Natural killer cell (primary cell): ENCODE measurements at places on chromosomes 4 and X.
A peak's percentile ranks its signal among the peaks of the same experiment; 100 is the strongest.

GRCh38 chr4:71107726-71108125, 114.3 kb downstream of the DCK start:
- DNase-seq, result no peak
- H3K27me3 ChIP-seq, result no peaks in the 10 kb centered on the region
- H3K4me1 ChIP-seq, result peaks cover 28% of the 10 kb centered on the region
- H3K4me3 ChIP-seq, result no peak overlapping the region
- H3K27ac ChIP-seq, result peak overlapping the region; percentile 77
- no peaks in the 10 kb centered on the region for H3K36me3 ChIP-seq

- no peak overlapping the region for H3K4me3 ChIP-seq
- H3K27me3 ChIP-seq, result no peaks in the 10 kb centered on the region
- H3K4me1 ChIP-seq, result no peaks in the 10 kb centered on the region
- H3K36me3 ChIP-seq, result no peaks in the 10 kb centered on the region
Measured at GRCh38 chrX:13899607-13900006, 82.7 kb upstream of the GPM6B start.

GRCh38 chr4:13126976-13127910, 356.9 kb downstream of the RAB28 start:
- no peak overlapping the region for H3K27ac ChIP-seq
- no peak for DNase-seq
- no peak overlapping the region for H3K4me3 ChIP-seq

- DNase-seq, result no peak
Measured at GRCh38 chr4:70979445-70980008, 13.9 kb upstream of the DCK start.

DNA sequence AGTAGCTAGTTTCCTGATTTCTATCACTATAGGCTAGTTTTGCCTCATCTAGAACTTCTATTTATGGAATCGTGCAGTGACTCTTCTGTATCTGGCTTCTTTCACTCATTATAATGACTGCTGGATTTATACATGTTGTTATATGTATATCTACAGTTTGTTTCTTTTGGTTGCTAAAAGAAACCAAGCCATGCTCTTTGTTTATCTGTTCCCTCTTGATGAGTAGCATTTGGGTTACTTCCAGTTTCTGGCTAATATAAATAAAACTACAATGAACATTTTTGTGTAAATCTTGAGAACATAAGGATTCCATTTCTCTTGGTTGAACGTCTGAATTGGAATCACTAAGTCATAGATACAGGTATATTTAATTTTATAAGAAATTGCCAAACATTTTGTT, 73.9 kb downstream of the ARHGAP24 start:
- no peak overlapping the region for H3K27ac ChIP-seq
- H3K4me1 ChIP-seq, result no peaks in the 10 kb centered on the region
- DNase-seq, result no peak
- no peak overlapping the region for H3K4me3 ChIP-seq
- no peaks in the 10 kb centered on the region for H3K36me3 ChIP-seq

- no peaks in the 10 kb centered on the region for H3K4me1 ChIP-seq
- no peak overlapping the region for H3K27ac ChIP-seq
- no peaks in the 10 kb centered on the region for H3K36me3 ChIP-seq
- H3K4me3 ChIP-seq, result no peak overlapping the region
- H3K27me3 ChIP-seq, result no peaks in the 10 kb centered on the region
- DNase-seq, result no peak
Measured at GRCh38 chr4:15100994-15101695, 98.9 kb downstream of the CPEB2 start.

- H3K27ac ChIP-seq, result no peak overlapping the region
- H3K4me1 ChIP-seq, result peaks cover 8% of the 10 kb centered on the region
- no peaks in the 10 kb centered on the region for H3K36me3 ChIP-seq
- DNase-seq, result no peak
- H3K4me3 ChIP-seq, result no peak overlapping the region
Measured at GRCh38 chr4:118354913-118355312, 2.1 kb upstream of the PRSS12 start.

DNA sequence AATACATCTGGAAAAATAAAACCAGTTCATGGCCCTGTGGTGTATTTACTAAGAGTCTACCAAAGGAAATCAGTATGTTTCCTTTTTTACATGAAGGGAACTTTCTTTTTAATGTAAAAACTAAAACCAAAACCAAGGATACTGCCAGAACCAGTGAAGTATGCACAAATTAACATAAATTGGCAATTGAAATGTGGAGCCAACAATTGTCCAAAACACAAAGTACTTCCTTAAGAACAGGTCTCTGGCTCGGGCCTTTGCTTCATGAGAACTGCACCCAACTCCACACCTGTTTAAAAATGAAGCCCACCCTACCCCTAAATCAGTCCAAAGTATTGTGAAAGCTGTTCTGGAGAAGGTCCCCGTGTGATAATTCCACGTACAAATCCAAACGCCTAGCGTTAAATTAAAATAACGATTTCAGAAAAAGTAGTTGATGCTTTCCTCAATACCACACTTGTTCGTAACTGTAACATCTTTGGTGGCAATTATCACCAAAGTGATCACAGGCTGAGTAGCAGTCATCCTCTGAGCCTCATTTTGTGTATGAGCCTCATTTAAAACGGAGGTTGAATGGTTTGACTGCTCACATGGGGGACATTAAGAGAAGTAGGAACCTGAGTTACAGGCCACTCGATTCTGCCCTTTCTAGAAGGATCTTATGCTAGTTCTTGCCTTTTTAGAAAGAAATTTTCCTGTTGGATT, 93.0 kb downstream of the GEMIN8 start:
- H3K27ac ChIP-seq, result no peak overlapping the region
- no peak overlapping the region for H3K4me3 ChIP-seq
- H3K36me3 ChIP-seq, result no peaks in the 10 kb centered on the region
- H3K27me3 ChIP-seq, result peaks cover 3% of the 10 kb centered on the region

DNA sequence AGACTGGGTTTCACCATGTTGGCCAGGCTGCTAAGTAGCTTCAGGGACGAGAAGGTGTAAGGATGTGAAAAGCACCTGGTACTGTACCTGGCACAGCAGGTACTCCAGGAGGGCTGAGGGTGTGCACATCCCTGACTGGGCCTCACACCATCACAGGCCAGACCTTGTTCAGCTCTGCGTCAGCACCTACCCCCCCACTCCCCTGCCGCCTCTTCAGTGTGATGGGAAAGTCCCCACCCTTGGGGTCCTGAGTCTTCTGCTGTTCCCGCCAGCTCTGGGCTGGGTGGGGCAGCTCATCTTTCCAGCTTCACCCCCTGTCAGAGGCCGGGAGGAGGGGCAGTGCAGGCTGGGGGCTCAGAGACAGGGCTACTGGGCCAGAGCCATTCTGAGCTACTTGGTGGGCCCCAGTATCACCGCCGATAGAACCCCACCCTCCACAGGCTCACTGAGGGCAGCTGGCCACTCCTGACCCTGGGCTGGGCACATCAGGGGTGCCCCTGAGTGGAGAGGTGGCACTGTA, 6.7 kb upstream of the SH3BP2 start:
- no peaks in the 10 kb centered on the region for H3K36me3 ChIP-seq
- peaks cover 50% of the 10 kb centered on the region for H3K4me1 ChIP-seq
- peak; percentile 88 for DNase-seq
- no peak overlapping the region for H3K4me3 ChIP-seq
- H3K27me3 ChIP-seq, result no peaks in the 10 kb centered on the region
- H3K27ac ChIP-seq, result peak overlapping the region; percentile 93

DNA sequence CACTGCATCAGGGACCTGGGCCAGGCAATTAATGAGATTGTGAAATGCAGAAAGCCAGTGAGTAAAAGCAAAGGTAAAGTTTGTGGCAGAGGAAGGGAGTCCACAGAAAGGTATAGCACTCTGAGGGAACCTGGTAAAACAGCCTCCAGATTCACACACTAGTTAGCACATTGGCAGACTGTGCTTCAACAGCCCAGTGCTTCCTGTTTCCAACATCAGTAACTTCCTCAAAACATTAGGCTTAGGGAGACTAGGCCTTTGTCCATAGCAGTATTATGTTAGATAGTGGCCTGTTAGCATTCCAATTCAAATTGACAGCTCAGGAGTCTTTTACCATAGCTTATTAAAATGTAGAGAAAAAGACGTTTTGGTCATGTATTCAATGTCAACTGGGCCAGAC, 582.6 kb upstream of the ACTRT1 start:
- H3K27ac ChIP-seq, result no peak overlapping the region
- no peaks in the 10 kb centered on the region for H3K27me3 ChIP-seq
- no peak for DNase-seq
- H3K4me1 ChIP-seq, result no peaks in the 10 kb centered on the region

DNA sequence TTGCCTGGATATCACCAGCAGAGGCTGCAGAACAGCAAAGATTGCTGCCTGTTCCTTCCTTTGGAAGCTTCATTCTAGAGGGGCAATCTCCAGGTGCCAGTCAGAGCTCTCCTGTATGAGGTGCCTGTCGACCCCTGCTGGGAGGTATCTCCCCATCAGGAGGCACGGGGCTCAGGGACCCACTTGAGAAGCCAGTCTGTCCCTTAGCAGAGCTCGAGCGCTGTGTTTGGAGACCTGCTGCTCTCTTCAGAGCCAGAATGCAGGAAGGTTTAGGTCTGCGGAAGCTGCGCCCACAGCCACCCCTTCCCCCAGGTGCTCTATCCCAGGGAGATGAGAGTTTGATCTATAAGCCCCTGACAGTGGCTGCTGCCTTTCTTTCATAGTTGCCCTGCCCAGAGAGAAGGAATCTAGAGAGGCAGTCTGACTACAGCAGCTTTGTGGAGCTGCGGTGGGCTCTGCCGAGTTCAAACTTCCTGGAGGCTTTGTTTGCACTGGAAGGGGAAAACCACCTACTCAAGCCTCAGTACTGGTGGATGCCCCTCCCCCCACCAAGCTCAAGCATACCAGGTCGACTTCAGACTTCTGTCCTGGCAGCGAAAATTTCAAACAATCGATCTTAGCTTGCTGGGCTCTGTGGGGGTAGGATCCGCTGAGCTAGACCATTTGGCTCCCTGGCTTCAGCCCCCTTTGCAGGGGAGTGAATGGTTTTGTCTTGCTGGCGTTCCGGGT, 57.9 kb downstream of the DKK2 start:
- no peak overlapping the region for H3K27ac ChIP-seq
- DNase-seq, result no peak
- H3K27me3 ChIP-seq, result no peaks in the 10 kb centered on the region
- H3K4me1 ChIP-seq, result no peaks in the 10 kb centered on the region
- H3K4me3 ChIP-seq, result no peak overlapping the region
- no peaks in the 10 kb centered on the region for H3K36me3 ChIP-seq

GRCh38 chr4:21529214-21529613, 419.4 kb downstream of the KCNIP4 start:
- no peaks in the 10 kb centered on the region for H3K4me1 ChIP-seq
- DNase-seq, result no peak
- no peak overlapping the region for H3K4me3 ChIP-seq
- H3K27ac ChIP-seq, result no peak overlapping the region

- H3K36me3 ChIP-seq, result no peaks in the 10 kb centered on the region
- H3K27ac ChIP-seq, result no peak overlapping the region
- DNase-seq, result no peak
- H3K4me3 ChIP-seq, result no peak overlapping the region
- no peaks in the 10 kb centered on the region for H3K27me3 ChIP-seq
Measured at GRCh38 chr4:78310740-78311115, 240.8 kb upstream of the ANXA3 start.

DNA sequence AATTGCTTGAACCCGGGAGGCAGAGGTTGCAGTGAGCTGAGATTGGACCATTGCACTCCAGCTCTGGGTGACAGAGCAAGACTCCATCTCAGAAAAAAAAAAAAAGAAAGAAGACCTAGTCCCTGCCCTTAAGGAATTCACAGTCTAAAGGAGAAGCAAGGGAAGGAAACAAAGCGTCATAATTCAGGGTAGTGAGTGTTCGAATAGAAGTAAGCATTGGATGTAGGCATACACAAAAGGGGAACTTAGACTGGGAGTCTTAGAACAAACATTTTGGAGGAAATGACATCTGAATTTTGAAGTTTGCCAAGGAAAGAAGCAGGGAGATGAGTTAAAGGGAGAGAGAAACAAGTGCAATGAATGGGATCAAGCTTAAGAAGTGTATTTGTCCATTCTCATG, 32.4 kb downstream of the PPM1K start:
- no peak overlapping the region for H3K27ac ChIP-seq
- H3K4me3 ChIP-seq, result no peak overlapping the region
- H3K4me1 ChIP-seq, result no peaks in the 10 kb centered on the region

- no peak overlapping the region for H3K27ac ChIP-seq
- no peak for DNase-seq
- no peak overlapping the region for H3K4me3 ChIP-seq
Measured at GRCh38 chr4:152380919-152381318, 155.0 kb downstream of the FBXW7 start.

- no peak overlapping the region for H3K4me3 ChIP-seq
- no peak for DNase-seq
- no peaks in the 10 kb centered on the region for H3K27me3 ChIP-seq
- H3K36me3 ChIP-seq, result no peaks in the 10 kb centered on the region
- H3K4me1 ChIP-seq, result no peaks in the 10 kb centered on the region
Measured at GRCh38 chr4:99648321-99648720, 9.3 kb downstream of the C4orf54 start.

GRCh38 chr4:172727631-172728030, 441.0 kb upstream of the GALNT7 start:
- H3K4me3 ChIP-seq, result no peak overlapping the region
- H3K27me3 ChIP-seq, result no peaks in the 10 kb centered on the region
- H3K4me1 ChIP-seq, result no peaks in the 10 kb centered on the region
- no peak overlapping the region for H3K27ac ChIP-seq
- no peak for DNase-seq
- H3K36me3 ChIP-seq, result no peaks in the 10 kb centered on the region

GRCh38 chr4:141534985-141535384, 101.4 kb upstream of the IL15 start:
- H3K27me3 ChIP-seq, result no peaks in the 10 kb centered on the region
- H3K36me3 ChIP-seq, result no peaks in the 10 kb centered on the region
- H3K4me3 ChIP-seq, result no peak overlapping the region
- no peaks in the 10 kb centered on the region for H3K4me1 ChIP-seq
- H3K27ac ChIP-seq, result no peak overlapping the region
- no peak for DNase-seq

GRCh38 chrX:49977319-49978090, 55.1 kb downstream of the CLCN5 start:
- H3K4me1 ChIP-seq, result no peaks in the 10 kb centered on the region
- no peak overlapping the region for H3K27ac ChIP-seq
- no peaks in the 10 kb centered on the region for H3K27me3 ChIP-seq
- H3K4me3 ChIP-seq, result no peak overlapping the region
- H3K36me3 ChIP-seq, result no peaks in the 10 kb centered on the region

DNA sequence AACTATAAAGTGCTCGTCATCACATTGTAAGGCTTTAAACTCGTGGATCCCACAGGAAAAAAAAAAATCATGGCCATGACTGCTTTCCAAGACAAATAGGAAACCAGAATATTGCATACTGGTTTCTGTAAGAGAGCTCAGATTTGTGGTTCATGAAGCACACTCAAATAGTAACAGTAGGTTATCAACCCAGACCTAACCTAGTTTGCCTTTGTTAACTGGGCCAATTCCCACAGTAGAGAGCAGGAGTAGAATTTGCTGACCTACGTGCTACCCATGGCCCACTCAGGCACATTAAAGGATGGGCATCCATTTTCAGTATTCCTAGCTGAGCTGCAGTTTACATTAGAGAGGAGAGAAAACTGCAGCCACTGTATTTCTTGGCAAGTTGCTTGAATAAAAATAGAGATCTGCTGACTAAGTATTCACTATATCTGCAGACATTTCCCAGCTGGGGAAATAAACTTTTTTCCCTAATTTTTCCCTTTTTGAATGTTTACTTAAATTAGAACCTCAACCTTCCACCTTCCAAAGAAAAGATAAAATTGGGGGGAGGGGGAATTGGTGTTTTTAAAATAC, 218.5 kb downstream of the SPANXN3 start:
- H3K27me3 ChIP-seq, result no peaks in the 10 kb centered on the region
- H3K4me3 ChIP-seq, result no peak overlapping the region
- H3K36me3 ChIP-seq, result no peaks in the 10 kb centered on the region
- no peak for DNase-seq
- H3K4me1 ChIP-seq, result no peaks in the 10 kb centered on the region
- no peak overlapping the region for H3K27ac ChIP-seq
